ENCODE measurements at places on chromosomes 16 and 17. TPM values are rescaled to one million over a fixed set of nuclear protein-coding genes. Genes with fewer than 3 reads are reported as not detected.

- H3K27ac ChIP-seq: no peak overlapping the region
- H3K27me3 ChIP-seq: peaks cover 59% of the 10 kb centered on the region
- peak; percentile 92 for DNase-seq
- peak overlapping the region; percentile 90 for H3K4me3 ChIP-seq
- H3K36me3 ChIP-seq: no peaks in the 10 kb centered on the region
Observed at GRCh38 chr16:31472709-31473203, 804 bp downstream of the TGFB1I1 start.

- no peak overlapping the region for H3K27ac ChIP-seq
- H3K36me3 ChIP-seq: peaks cover 49% of the 10 kb centered on the region
- no peak overlapping the region for H3K4me3 ChIP-seq
Observed at GRCh38 chr16:18809165-18809564, 7.8 kb upstream of the ARL6IP1 start.

- H3K27me3 ChIP-seq: no peaks in the 10 kb centered on the region
- no peaks in the 10 kb centered on the region for H3K36me3 ChIP-seq
- H3K27ac ChIP-seq: no peak overlapping the region
- no peaks in the 10 kb centered on the region for H3K4me1 ChIP-seq
Observed at GRCh38 chr17:44333371-44333770, 8.7 kb upstream of the SLC25A39 start.

DNA sequence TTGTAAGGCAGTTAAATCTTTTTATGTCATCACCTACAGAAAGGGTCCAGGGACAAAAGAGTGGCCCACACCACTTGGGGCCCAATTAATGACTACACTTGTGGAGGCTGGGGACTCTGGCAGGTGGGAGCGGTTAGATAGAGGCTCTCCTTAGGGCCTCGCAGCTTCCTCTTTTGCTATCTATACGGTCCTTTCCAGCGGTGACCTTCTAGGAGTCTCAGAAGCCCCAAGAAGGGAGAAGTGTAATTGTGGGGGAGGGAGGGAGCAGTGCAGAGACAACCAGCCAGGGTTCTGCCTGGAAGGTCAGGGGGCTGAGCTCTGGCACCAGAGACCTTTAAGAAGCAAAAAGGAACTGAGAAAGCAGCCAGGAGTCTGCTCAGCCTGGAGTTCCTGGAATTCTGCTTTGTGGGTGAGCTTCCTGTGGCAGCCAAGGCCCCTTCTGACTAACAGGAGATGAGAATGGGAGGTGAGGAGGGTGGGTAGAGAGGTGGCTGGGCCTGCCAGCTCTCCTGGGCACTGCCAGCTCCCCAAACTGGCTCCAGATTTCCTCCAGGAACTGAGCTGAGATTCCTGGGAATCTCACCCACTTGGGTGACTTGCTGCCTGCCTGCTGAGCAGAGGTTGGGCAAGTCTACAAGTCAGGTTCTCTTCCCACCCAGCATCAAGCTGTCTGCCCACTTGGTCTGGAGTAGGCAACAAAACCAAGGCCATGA, 16.3 kb upstream of the MAP3K14 start:
- no peak for DNase-seq
- H3K27ac ChIP-seq: no peak overlapping the region
- H3K4me3 ChIP-seq: no peak overlapping the region
- H3K36me3 ChIP-seq: no peaks in the 10 kb centered on the region

DNA sequence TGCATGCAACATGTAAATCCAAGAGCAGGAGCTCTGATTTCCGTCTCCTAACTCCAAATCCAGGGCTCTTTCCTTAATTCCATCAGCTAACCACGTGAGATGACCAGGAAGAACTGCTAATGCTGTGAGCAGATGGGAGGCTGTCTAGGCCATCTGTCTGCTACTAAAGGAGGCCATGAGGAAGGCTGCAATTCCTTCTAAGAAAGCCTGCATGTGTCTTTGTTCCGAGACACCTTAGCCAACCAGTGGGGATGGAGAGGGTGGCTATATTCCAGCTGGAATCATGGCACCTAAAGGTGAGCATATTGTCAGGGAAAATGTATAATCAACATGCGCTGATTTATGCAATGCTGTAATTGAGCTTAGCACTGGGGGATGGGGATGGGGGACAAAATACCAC, 267.2 kb upstream of the CDH5 start:
- H3K27ac ChIP-seq: no peak overlapping the region
- DNase-seq: no peak
- H3K4me1 ChIP-seq: no peaks in the 10 kb centered on the region

- H3K27me3 ChIP-seq: no peaks in the 10 kb centered on the region
Observed at GRCh38 chr16:6284731-6285130, 1047.9 kb upstream of the RBFOX1 start.

- no peaks in the 10 kb centered on the region for H3K36me3 ChIP-seq
- no peak overlapping the region for H3K4me3 ChIP-seq
- no peaks in the 10 kb centered on the region for H3K27me3 ChIP-seq
- H3K4me1 ChIP-seq: peaks cover 55% of the 10 kb centered on the region
Observed at GRCh38 chr16:17367923-17368322, 102.8 kb downstream of the XYLT1 start.

DNA sequence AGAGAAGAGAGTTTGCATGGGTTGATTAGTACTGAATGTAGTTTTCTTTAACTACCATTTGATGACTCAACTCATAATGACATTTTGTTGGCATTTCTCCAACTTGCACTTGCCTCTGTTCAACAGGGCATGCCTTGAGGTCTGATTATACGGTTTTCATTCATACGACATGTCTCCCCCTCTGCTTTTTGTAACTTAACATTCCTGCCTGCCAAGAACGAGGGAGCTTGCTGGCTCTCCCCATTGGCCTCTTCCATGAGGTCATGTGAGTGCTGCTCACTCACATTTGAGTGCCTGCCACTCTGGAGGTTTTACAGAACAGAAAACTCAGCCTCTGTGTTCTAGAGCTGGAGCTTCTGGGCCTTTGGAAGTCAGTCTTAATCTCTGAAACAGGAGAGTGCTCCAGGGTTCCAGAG, 19.7 kb downstream of the MAP2K6 start:
- no peak for DNase-seq
- H3K27me3 ChIP-seq: no peaks in the 10 kb centered on the region
- no peaks in the 10 kb centered on the region for H3K36me3 ChIP-seq
- H3K4me1 ChIP-seq: peaks cover 69% of the 10 kb centered on the region

- H3K4me3 ChIP-seq: no peak overlapping the region
- DNase-seq: peak; percentile 2
- no peaks in the 10 kb centered on the region for H3K4me1 ChIP-seq
- H3K27me3 ChIP-seq: no peaks in the 10 kb centered on the region
- no peak overlapping the region for H3K27ac ChIP-seq
- H3K36me3 ChIP-seq: no peaks in the 10 kb centered on the region
Observed at GRCh38 chr17:71625330-71625729, 495.5 kb upstream of the SOX9 start.

DNA sequence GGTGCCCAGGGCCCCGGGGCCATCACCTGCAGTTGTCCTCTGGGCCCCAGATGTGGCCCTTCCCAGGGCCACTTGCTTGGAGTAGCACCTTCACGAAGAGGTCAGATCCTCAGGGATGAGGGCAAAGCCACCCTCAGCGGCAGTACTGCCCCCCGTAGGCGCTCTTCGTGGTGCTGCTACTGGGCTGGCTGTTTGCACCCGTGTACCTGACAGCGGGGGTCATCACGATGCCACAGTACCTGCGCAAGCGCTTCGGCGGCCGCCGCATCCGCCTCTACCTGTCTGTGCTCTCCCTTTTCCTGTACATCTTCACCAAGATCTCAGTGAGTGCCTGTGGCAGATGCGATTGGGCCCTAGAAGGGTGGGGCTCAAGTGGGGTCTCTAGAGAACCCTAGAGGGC, 2.6 kb downstream of the SLC5A2 start:
- no peak overlapping the region for H3K27ac ChIP-seq
- H3K4me3 ChIP-seq: no peak overlapping the region
- H3K36me3 ChIP-seq: no peaks in the 10 kb centered on the region
- H3K4me1 ChIP-seq: no peaks in the 10 kb centered on the region
- peaks cover 80% of the 10 kb centered on the region for H3K27me3 ChIP-seq

CMTM1 gene
- 1.4 TPM for total RNA-seq

HID1 gene
- 8.7 TPM for total RNA-seq

SHCBP1 gene
- 14.9 TPM for total RNA-seq

SCARF1 gene
- total RNA-seq: 1.0 TPM

KRTAP9-4 gene
- not detected for total RNA-seq

ZNF267 gene
- total RNA-seq: 31.7 TPM

ABCC12 gene
- not detected for total RNA-seq

RBFOX1 gene
- 2.5 TPM for total RNA-seq

CIITA gene
- total RNA-seq: not detected

CMTM4 gene
- total RNA-seq: 77.0 TPM

TNFRSF17 gene
- total RNA-seq: not detected
